ENCODE measurements at places on chromosomes 7 and 10.

- no peak for DNase-seq
Measured at GRCh38 chr10:71697938-71698709, 21.5 kb downstream of the C10orf105 start.

DNA sequence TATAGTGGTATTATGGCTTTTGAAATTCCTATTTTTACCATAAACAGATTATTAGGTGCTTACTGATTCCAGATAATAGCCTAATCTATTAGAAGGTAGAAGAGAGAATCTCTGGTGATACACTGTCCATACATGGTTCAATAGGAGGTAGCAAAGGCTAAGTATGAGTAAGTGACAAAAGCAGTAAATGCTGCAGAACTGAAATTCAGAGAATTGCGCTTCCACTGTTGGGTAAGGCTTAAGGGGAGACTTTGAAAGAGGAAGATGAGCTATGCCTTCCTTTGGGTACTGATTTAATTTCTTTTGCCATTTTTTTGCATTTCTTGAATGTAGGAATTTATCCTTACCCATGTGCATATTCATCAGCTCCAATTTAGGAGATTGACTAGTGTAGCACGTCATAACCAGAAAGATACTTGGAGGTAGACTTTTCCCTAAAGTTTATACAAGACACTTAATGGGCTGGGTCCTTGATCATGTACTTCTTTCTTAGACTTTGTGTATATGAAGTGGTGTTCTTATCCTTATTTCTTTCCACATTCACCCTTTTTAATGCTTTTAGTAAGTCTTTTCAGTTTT is 15.3 kb downstream of the MKLN1 start:
- DNase-seq = no peak

DNA sequence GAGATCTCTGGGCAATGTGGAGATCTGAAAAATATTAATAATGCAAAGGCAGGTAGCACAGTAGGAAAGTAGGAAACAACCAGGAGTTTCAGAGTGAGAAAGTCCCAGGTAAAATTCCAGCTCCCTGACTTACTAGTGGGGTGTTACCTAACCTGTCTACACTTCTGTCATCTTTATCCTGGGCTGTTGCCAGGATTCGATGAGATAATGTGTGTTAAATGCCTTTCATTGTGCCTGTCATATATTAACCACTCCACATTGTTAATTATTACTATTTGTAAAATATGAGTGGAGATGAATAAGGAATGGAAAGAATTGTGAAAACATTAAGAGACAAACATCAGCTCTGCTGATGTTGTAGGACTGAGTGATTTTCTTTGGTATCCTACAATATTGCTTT is 50.0 kb upstream of the FRMD4A start:
- no peak for DNase-seq

GRCh38 chr7:158447151-158447505 is 140.5 kb downstream of the PTPRN2 start:
- no peak for DNase-seq

DNA sequence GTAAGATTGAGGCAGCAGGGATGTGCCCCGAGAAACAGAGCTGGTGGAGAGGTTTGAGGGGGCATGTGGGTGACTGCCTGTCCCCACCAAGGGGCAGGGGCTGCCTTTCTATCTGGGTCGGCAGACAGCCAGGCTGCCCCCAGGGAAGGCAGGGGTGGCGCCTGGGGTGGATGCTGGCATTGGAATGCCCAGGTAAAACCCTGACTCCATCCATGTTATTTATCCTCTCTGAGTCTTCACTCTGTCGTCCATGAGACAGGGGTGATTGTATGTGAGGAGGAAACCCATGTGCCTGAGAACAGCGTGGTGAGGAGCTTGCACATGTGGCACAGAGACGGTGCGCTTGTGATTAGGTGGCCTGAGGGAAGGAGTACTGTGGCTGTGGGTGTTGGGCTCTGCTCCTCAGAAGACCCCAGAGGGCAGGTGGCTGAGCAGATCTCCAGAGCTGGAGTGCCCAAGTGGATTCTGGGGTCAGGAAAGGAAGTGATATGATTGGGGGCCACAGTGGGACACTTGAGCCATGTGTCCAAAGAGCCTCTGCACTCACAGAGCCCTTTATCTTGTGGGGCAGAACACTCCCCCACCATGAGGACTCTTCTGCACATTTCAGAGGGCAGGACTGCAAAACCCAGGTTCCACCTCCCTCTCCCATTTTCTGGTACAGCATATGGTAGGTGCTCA is 100.4 kb upstream of the RET start:
- DNase-seq = no peak
